Naive thymus-derived CD4-positive, alpha-beta T cell (primary cell): ENCODE measurements at places on chromosomes 13 and 19. TPM values are rescaled to one million over a fixed set of nuclear protein-coding genes. Genes with fewer than 3 reads are reported as not detected.

GRCh38 chr13:21229241-21230024 is 53.0 kb downstream of the MRPL57 start:
- H3K4me3 ChIP-seq = no peak overlapping the region
- H3K4me1 ChIP-seq = no peaks in the 10 kb centered on the region
- DNase-seq = no peak
- H3K27me3 ChIP-seq = no peaks in the 10 kb centered on the region
- H3K36me3 ChIP-seq = no peaks in the 10 kb centered on the region

DNA sequence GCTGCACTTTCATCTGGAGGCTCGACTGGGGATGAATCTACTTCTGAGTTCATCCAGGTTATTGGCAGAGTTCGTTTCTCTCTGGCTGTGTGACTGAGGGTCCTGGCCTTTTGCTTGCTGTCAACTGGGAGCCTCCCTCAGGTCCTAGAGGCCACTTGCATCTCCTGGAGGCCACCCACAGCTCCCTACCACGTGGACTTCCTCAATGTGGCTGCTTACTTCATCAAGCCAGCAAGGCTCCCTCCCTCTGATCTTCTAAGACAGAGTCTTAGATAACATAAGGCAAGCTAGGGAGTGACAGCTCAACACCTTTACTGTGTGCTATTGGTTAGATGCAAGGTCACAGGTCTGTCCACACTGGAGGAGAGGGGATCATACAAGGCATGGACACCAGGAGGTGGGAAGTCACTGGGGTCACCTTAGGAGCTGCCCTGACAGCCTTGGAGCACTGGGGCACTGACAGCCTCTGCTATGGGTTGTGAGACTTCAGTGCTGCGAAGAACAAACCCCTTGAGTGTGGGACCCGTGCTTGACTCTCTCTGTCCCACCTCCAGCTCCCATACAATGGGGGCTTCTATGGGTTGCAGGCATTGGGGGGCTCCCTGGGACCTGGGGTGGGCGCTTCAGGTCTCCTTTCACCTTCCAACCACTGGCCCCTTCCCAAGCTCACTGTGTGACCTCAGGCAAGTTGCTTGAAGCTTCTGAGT is 5.3 kb downstream of the FAM187B start:
- no peaks in the 10 kb centered on the region for H3K4me1 ChIP-seq
- no peak overlapping the region for H3K27ac ChIP-seq
- no peak overlapping the region for H3K4me3 ChIP-seq
- DNase-seq = no peak

DNA sequence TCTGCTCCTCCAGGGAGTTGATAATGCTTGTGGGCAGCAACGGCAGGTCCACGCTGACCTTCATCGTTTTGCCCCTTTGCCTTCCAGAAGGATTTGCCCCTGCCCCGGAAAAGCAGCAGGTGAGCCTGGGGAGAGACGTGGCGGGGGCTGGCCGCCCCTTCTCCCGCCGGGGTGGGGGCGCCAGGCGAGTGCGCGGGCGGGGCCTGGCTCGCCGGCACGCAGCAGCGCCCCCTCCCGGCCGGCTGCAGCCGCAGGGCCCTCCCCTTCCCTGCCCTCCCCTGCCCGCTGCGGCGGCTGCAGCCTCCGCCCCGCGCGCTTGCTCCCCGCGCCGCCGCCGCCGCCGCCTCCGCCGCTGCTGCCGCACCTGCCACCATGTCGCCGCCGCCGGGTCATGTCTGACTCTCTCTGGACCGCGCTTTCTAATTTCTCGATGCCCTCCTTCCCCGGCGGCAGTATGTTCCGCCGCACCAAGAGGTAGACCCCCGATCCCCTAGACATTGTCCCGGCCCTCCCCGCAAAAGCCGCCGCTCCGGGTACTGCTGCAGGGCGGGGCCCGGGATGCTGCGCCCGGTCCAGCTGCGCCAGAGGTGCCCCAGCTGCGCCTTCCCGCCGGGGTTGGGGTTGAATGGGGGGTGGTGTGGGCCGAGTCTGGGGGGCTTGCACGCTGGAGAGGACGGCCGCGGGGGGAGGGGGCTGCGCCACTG is at the start of gene MAST1:
Gene MAST1 (plus strand): TSS at position 334 of the 704 bp plus-strand sequence. CDS start 58 bp downstream, at position 392.
- peaks cover 11% of the 10 kb centered on the region for H3K4me1 ChIP-seq
- no peak within 1 kb of the TSS for H3K27ac ChIP-seq
- no peaks in the 10 kb centered on the region for H3K36me3 ChIP-seq
- no peak within 1 kb of the TSS for H3K4me3 ChIP-seq

DNA sequence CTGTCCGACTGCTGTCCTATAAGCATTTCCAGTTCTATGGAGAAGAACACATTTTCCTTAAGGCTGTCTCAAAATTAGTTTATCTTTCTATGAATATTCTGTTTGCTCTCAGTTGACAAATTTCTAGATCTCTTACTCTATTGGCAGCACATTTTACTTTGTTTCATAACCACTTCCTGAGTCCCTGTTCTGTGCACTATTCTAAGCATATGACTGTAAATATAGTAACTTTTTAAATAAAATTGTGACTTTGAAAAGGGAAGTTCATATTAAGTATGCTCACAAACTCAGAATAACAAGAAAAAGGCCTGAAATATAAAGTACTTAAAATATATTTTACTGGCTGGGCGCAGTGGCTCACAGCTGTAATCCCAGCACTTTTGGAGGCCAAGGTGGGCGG is 56.5 kb upstream of the HTR2A start:
- no peak overlapping the region for H3K27ac ChIP-seq
- DNase-seq = no peak
- no peak overlapping the region for H3K4me3 ChIP-seq

DNA sequence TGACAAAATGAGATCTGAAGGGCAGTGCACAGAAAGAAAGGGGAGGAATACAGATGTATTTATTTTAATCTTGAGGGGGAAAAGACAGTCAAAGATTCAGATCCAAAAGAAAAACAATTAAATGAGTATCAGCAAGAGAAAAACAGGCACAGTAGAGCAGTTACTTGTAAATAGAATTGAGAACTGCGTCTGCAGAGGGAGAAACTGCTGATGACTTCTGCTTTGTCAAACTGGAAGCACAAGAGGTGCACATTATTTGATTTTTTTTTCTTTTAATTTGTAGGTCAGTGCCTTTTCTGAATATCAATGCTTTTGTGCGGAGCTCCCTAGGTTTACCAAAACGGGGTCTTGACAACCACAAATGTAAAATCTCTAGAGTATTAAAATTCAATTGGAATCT is 37.3 kb downstream of the EFNB2 start:
- no peaks in the 10 kb centered on the region for H3K36me3 ChIP-seq
- H3K27me3 ChIP-seq = no peaks in the 10 kb centered on the region
- H3K4me1 ChIP-seq = no peaks in the 10 kb centered on the region
- no peak for DNase-seq

DNA sequence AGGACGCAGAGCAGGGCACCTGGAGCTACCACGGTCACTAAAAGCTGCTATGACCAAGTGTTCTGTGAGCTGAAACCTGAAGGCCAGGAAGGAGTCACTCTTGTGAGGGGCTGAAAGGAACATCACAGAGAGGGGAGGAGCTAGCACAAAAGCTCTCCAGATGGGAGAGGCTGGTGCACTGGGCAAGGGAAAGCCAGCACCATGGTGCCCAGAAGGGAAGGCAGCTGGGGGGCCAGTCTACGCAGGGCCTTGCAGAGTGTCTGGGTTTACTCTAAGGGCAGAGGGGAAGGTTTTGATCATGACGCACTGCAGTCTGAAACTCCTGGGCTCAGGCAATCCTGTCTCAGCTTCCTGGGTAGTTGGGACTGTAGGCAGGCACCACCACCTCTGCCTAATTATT is 4.1 kb upstream of the ZNF580 start:
- DNase-seq = no peak
- H3K4me3 ChIP-seq = peak overlapping the region; percentile 80
- peaks cover 29% of the 10 kb centered on the region for H3K4me1 ChIP-seq
- H3K36me3 ChIP-seq = peaks cover 6% of the 10 kb centered on the region
- H3K27ac ChIP-seq = peak overlapping the region; percentile 99

DNA sequence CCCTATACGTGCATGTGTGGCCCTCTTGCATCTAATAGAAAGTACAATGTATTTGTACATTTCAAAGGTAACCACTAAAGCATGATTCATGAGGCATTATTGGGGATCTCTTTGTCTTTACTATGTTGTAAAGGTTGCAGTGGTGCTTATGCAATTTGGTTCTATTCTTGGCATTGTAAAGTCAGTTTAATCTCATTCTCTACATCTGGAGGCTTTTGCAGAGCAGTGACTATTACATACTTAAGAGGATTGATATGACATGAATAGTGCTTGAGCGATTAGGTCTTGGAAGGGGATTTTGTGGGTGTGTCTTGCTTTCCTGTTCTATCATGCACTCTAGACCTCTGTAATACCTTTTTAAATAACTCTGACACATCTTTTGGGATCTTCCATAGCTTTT is 610.0 kb downstream of the EFNB2 start:
- H3K36me3 ChIP-seq = no peaks in the 10 kb centered on the region
- no peak overlapping the region for H3K27ac ChIP-seq
- H3K4me3 ChIP-seq = no peak overlapping the region
- DNase-seq = no peak
- no peaks in the 10 kb centered on the region for H3K27me3 ChIP-seq

- H3K27ac ChIP-seq = no peak overlapping the region
- no peaks in the 10 kb centered on the region for H3K36me3 ChIP-seq
- no peak for DNase-seq
- H3K4me3 ChIP-seq = no peak overlapping the region
- H3K4me1 ChIP-seq = no peaks in the 10 kb centered on the region
These were observed 12.7 kb upstream of the FREM2 start for GRCh38 chr13:38674208-38674607.

- no peak overlapping the region for H3K27ac ChIP-seq
- H3K36me3 ChIP-seq = no peaks in the 10 kb centered on the region
- H3K27me3 ChIP-seq = no peaks in the 10 kb centered on the region
- no peak overlapping the region for H3K4me3 ChIP-seq
- H3K4me1 ChIP-seq = no peaks in the 10 kb centered on the region
- no peak for DNase-seq
These were observed 865.0 kb downstream of the PCDH9 start for GRCh38 chr13:66365101-66365500.

DNA sequence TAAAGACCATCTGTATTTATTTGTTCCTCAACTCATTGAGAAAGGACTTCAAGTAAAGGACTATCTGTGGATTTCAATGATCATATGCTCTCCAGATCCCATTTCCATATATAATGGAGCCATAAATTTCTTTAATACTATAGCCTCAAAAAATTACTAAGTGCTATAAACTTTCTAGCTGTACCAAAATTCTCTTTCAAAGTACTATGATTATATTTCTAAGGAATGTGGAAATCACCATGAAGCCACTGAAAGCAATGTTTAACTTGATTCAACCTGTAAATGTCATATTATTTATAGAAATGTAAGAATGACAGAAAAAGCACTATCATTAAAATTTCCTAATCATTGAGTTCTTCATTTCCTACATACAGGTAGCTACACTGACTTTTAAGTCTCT is 20.7 kb downstream of the TBC1D4 start:
- H3K36me3 ChIP-seq = no peaks in the 10 kb centered on the region
- no peaks in the 10 kb centered on the region for H3K27me3 ChIP-seq
- DNase-seq = no peak
- H3K27ac ChIP-seq = no peak overlapping the region
- H3K4me1 ChIP-seq = no peaks in the 10 kb centered on the region

DNA sequence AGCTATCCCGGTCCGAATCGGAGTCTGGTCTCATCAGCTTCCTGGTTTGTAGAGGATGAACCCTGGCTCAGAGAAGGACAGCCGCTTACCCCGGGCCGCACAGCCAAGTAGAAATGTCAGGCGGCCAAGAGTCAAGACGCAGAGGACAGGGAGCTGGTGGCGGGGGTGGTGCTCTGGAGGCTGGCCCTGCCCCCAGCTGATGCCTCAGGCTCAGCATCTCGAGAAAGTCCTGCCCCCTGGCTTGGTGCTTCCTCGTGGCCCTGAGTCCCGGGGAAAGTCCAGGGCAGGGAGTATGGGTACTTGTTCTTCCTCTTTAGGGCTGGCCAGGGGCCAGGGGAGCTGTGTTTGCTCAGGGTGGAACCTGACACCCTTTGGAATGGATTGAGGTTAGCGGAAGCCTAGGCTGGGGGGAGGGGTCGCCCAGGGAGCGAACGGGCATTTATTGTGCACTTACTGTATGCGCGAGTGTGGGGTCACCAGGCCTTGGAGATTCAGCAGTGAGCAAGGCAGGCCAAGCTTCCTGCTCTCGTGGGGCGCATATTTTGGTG is 2.2 kb downstream of the TJP3 start:
- H3K36me3 ChIP-seq = no peaks in the 10 kb centered on the region
- no peak overlapping the region for H3K27ac ChIP-seq
- H3K4me1 ChIP-seq = no peaks in the 10 kb centered on the region
- H3K27me3 ChIP-seq = no peaks in the 10 kb centered on the region
- H3K4me3 ChIP-seq = no peak overlapping the region

The RFPL4AL1 gene
- not detected for total RNA-seq

The SERTAD3 gene
- 20.4 TPM for total RNA-seq

The INAFM1 gene
- total RNA-seq = 14.3 TPM

The B3GNT3 gene
- 0.25 TPM in 1 of 2 replicates, not detected in the other for total RNA-seq

The SYDE1 gene
- 0.41 TPM for total RNA-seq
